ENCODE measurements at places on chromosomes 7 and 10.

- peak; percentile 42 for DNase-seq
Measured at GRCh38 chr10:125231116-125231812, 70.9 kb upstream of the CTBP2 start.

DNA sequence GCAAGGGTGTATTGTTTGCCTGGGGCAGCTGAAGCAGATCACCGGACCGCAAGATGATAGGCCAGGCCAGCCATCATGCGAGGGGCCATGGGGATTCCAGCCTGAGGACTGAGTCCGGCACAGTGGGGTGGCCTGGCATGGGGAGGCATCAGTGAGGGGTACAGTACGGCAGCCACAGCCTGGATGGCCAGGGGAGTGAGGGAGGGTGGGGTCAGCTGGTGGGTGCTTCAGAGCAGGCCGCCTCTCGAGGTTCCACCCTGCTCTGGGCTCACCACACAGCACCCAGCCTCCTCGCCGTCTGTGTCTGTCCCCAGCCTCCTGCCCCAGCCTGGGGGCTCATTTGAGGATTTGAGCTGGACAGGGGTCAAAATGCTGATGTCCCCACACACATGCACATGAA is 508.5 kb upstream of the FOXK1 start:
- no peak for DNase-seq

- peak; percentile 95 for DNase-seq
Measured at GRCh38 chr10:75111365-75111906, at the start of gene SAMD8. SAMD8 (plus strand) TSS chr10:75111656; CDS start chr10:75150529, 38,873 bp downstream.

DNA sequence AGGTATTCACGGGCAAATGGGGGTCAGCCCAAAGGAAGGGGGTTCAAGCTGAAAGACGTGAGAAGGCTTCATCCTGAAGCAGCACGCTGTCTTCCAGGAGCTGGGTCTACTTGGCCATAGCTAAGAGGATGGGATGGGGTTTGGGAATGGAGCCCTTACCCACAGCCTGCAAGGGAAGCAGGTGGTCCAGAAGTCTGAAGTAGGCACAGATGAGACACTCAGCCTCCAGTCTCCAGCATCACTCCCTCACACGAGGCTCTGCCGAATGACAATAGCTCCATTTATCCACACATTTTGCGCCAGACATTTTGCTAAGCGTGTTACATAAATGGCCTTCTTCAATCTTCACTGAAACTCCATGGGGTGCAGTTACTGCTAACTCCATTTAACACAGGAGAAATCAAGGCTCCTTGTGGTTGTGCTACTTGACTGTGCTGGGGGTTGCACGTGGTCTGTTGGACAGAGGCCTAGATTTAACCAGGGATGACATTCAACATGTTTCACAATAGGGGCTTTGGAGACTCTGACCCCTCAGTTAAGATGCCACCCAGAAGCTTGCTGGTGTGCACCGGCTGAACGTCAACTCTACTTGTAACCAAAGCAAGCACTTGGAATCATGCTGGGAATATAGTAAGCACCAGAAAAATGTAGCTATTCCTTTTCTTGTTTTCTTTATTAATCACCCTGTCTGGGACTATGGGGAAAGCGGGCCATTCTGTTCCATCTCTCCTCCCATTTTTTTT is 85.3 kb downstream of the FAM241B start:
- DNase-seq, result no peak

DNA sequence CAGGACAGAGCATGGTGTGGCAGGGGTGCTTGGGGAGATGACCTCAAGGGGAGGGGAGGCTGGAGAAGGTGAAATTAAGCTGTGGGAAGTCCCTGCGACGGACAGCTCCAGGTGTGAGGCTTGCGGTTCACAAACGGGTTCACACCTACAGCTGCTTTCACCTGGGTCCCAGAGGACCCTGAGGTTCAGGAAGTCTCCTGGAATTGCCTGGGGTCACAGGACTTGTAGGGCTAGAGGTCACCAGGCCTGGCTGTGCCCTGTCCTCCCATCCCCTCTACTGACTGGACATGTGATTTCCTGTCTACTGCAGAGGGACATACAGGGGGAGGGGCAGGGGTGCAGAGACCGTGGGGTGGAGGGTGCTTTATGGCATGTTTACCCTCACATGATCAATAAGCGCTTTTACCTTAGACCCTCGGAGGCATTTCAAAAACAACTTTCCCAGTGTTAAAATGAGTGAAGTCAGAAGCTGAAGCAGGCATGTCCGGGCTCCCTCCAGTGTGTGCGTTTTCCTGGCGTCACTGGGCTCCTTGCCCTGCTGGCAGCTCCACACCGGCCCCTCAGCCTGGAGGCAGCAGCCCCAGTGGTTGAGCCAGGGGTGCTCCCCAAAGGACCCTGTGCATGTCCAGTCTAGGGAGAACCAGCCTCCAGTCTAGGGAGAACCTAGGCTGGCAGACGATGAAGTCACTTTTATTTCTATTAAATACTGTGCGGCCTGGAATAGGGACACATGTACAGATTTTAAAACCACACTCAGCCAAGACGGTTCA is 66.6 kb upstream of the IGFBP3 start:
- no peak for DNase-seq

- DNase-seq, result no peak
Measured at GRCh38 chr7:1940402-1940786, 270.3 kb downstream of the ELFN1 start.

DNA sequence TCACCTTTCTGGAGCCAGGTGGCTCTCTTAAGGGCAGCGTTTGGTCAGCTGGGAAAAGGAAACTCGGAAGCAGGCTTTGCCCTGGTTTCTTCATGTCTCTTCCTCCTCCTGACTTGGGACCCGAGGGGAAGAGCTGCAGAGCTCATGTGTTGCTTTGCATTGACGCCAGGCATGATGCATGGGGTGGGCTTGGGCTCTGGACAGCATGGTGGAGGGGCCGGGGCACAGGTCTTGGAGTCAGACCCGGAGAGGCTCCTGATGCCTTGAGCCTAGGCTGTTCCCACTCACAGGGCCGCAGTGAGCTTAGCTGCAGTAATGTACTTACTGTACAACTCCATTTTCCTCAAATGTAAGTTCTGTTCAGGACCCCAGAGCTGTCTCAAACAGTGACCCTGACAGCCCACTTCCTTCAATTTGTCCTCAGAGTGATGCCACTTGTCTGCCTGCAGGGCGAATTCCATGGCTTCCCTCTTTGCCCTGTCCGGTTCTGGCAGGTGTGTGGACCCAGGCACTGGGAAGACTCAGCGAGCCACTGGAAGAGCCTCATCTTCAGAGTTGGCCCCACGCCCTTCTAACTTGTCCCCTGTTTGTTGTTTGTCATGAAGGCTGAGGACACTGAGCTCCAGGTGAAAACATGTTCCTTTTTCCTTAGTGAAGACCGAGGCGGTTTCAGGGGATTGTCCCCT is 50.2 kb downstream of the ZNF467 start:
- DNase-seq, result no peak

GRCh38 chr10:88901206-88901983 is 21.4 kb downstream of the STAMBPL1 start:
- no peak for DNase-seq

DNA sequence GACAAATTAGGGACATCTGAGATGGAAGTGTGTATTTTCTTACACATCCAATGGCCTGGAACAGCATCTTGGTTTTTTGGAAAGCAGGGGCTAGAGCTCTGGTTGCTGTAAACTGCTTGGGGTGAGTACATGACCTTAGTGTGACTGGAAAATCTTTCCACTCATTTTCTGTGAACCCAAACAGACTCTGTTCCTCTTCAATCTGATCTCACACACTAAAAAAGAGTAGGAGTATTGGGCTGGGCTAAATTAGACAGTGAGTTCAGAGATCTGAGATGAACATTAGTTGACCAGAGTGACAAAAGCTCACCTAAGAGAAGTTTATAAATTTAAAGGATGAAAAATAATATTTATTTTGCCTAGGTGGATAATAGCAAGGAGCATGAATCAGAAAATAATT is 59.2 kb downstream of the OR13A1 start:
- no peak for DNase-seq

GRCh38 chr7:12800486-12800885 is 113.1 kb downstream of the ARL4A start:
- no peak for DNase-seq

- DNase-seq, result no peak
Measured at GRCh38 chr10:102389894-102390293, 5.6 kb upstream of the NFKB2 start.

DNA sequence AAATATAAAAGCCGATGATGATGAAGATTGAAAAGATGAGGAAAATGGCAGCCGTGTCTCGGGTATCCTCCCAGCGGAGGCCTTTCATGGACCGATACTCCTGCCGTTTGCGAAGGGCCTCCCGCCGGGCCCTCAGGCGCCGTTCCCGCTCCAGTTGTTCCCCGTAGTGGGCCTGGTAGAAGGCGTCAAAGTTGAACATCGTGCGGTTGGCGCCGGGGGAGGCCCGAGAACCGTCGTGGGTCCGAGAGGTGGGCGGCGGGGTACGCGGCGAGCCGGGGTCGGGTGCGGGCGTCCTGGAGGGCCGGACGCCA is 553 bp downstream of the DNAJC30 start:
- peak; percentile 44 for DNase-seq

- no peak for DNase-seq
Measured at GRCh38 chr7:157437519-157438061, 100.8 kb downstream of the DNAJB6 start.

DNA sequence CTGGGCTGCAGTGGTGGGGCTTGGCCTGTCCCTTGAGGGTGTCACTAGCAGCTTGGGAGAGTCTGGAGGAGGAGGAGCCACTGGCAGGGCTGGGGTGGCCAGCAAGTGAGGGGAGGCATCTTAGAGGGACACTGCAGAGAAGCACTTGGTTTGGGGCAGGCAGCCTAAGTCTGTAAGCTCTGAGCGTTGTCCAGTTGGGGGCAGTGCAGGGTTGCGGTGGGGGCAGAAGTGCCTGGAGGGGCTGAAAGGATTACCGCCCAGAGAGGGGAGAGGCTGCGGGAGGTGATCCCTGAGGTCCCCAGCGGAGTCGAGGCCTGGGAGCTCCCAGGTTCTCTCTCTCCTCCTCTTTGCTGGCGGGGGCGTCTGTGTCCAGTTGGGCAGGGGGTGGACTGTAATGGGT is 7.4 kb downstream of the ADCYAP1R1 start:
- no peak for DNase-seq

GRCh38 chr7:516606-517456 is 2.8 kb downstream of the PDGFA start:
- no peak for DNase-seq

DNA sequence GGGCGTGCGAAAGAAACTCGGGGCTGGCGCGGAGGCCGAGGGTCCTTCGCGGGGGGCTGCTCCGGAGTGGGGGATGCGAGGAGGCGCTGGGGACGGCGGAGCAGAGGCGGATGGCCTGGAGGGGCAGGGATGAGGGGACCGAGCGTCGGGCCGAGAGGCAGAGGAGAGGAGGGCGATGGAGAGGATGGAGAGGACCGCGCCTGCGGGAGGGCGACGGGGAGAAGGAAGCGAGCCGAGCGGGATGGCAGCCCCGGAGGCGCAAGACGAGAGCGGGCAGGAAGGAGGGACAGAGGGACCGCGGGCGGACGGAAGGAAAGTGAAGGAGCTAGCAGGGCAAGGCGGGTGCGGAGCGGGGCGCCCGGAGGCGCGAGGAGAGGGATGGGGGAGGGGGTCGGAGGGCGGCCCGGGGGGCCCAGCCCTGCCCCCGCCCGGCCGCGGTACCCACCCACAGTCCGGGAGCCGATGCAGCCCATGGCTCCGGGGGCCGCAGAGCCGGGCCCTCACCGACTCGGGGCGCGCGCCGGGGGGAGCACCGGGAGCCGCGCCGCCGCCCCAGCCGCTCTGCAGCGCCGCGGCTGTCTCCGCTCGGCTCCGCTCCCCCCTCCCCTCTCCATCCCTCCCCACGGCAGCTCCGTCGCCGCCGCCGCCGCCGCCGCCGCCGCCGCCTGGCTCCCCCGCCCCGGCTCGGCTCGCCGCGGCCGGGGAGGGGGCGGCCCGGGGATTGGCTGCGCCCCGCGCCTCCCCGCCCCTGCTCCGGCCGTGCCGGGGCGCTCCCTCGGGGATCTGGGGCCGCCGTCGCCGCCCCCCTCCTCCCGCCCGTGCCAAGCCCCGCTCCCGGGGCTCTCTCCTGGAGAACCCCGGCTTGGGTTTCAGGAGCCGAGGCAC is at the start of gene FAM131B:
TSS of gene FAM131B (minus strand) at position 583 of the 885 bp plus-strand sequence. CDS start at position 473, 110 bp downstream.
- DNase-seq, result no peak
